ENCODE measurements at places on chromosomes 5 and 9.

DNA sequence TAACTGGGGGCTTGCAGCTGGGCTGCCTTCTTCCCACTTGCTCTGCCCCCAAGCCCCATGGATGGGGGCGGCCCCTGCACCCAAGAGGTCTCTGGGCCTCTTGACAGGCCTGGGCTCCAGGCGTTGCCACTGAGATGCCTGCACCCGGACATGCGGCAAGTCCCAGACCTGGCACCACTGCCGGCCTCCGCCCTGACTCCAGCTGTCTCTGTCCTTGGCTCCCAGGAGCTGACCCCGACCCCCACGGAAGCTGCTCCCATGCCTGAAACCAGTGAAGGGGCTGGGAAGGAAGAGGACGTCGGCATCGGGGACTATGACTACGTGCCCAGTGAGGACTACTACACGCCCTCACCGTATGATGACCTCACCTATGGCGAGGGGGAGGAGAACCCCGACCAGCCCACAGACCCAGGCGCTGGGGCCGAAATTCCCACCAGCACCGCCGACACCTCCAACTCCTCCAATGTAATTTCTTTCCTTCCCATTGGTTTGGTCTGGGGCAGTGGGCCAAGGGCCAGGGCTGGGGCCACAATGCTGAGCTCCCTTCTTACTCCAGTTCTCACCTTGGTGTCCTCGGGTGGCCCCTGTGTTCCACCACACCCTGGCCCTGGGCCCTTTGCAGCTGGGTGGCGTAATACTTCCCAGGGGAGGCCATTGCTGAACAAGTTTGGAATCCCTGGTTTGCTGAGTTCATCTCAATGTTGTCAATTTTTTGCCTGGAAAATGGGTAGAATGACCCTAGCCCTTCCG, 88.6 kb downstream of the COL5A1 start:
- DNase-seq: no peak

GRCh38 chr5:21844960-21845359, 1008.2 kb downstream of the CDH12 start:
- DNase-seq: no peak

GRCh38 chr5:84494453-84494852, 109.8 kb upstream of the EDIL3 start:
- peak; percentile 13 for DNase-seq

DNA sequence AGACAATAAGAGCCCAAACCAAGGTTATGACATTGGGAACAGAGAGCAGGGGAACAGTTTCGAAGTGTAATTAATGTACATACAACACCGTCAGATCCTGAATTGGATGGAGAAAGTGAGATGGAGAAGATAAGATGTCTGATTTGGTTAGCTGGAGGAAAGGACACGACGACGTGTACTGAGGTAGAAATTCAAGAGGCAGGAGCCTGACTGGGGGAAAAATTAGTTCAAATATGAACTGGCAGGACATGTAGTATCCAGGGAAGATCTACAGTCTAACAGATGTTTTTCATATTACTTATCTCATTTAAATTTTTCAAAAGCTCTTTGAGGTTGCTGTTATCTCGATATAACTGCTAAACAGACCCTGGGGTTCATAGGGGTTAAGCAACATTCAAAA, 114.7 kb downstream of the TMEM232 start:
- no peak for DNase-seq

GRCh38 chr5:103469288-103470040, 93.1 kb downstream of the NUDT12 start:
- DNase-seq: no peak

- no peak for DNase-seq
Observed at GRCh38 chr9:133682818-133683585, 46.8 kb downstream of the DBH start.

- no peak for DNase-seq
Observed at GRCh38 chr5:151068433-151069197, 12.2 kb downstream of the TNIP1 start.

GRCh38 chr5:35333366-35333765, 103.1 kb upstream of the PRLR start:
- DNase-seq: no peak

- DNase-seq: no peak
Observed at GRCh38 chr5:169149317-169149716, 151.6 kb downstream of the SLIT3 start.

GRCh38 chr9:110255463-110256379, 586 bp downstream of the TXN start:
- DNase-seq: peak; percentile 45

DNA sequence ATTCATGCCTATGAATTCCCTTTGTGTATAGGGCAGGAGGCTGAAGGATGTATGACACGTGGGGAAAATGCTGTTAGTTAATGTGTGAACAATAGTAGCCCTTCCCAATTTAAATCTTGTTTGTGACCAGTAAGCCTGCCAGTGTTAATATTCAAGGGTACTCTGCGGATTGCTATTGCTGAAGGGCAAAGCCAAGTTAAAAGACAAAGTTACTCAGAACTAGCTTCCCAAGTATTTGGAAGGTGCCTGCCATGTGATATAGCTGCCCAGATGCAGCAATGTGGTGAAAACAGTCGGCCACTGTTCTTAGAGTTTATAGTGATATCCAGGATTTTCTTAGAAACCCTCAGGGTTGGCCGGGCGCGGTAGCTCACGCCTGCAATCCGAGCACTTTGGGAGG, 34.6 kb downstream of the MARVELD2 start:
- DNase-seq: no peak

GRCh38 chr5:179887095-179887494, 20.6 kb downstream of the TBC1D9B start:
- DNase-seq: no peak

GRCh38 chr9:95834281-95834907, 41.1 kb upstream of the ERCC6L2 start:
- no peak for DNase-seq

- no peak for DNase-seq
Observed at GRCh38 chr9:135224921-135225541, 137.6 kb downstream of the OLFM1 start.

GRCh38 chr9:116391306-116391900, 237.8 kb downstream of the PAPPA start:
- DNase-seq: peak; percentile 56

DNA sequence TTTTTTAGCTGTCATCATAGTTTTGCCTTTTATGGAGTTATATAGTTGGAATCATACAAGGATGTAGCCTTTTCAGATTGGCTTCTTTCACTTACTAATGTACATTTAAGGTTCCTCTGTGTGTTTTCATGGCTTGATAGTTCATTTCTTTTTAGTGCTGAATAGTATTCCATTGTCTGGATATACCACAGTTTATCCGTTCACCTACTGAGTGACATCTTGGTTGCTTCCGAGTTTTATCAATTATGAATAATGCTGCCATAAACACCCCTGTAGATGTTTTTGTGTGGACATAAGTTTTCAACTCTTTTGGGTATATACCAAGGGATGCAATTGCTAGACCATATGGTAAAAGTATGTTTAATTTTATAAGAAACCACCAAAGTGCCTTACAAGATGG, 136.3 kb downstream of the NR3C1 start:
- no peak for DNase-seq

DNA sequence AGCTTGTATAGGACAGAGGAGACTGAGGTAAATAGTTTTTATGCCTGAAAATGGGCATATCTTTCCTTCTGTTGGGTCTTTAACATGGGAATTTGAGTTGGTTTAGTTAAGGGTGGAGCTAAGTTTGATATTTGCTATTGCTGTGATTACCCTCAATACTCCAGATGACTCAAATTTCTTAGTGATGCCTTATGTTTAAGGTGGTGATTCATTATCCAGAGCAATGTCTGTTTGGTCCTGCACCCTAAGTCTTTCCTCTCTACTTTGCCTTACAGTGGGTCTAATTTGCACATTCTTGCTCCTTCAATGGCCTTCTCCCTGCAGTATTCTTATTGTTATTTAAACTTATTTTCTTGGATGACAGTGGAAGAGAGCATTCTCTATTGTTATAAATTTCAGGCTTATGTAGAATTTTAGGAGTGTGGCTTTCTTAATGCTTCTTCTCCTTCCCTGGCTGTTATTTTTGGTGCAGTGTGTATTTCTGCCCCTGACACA, 312.9 kb upstream of the RPS23 start:
- DNase-seq: no peak

- DNase-seq: peak; percentile 43
Observed at GRCh38 chr5:138789771-138790242, 36.6 kb downstream of the CTNNA1 start.

DNA sequence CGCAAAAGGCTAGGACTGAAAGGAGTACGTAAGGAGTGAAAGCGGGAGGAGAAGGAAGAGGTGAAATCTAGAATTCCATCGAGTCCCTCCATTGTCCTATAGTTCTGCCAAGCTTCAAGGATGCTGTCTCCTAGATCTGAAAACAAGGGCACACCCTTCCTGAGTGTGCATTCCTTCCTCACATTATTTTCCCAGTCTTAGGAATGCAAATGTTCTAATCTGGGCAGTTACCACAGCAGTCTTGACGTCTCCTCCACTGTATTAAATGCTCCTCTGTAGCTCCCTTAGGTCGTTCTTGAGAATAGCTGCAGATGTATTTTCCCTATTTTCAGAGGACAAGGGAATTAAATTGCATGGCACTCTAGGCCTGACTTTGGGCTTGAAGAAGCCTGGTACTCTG, 127.6 kb downstream of the SLIT3 start:
- no peak for DNase-seq

DNA sequence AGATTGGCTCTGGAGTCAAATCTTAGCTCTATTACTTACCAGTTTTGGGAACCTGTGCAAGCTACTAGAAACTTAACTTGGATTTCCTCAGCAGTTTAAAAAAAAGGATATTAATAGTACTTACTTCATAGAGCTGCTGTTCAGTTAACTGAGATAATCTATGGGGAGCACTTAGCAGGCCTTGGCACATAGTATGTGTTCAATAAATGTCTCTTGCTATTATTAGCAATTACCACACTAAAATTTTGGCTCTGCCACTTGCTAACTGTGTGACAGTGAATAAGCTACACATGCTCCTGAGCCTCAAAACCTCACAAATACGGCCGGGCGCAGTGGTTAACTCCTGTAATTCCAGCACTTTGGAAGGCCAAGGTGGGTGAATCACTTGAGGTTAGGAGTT, 55.9 kb downstream of the CDK5RAP2 start:
- DNase-seq: no peak

DNA sequence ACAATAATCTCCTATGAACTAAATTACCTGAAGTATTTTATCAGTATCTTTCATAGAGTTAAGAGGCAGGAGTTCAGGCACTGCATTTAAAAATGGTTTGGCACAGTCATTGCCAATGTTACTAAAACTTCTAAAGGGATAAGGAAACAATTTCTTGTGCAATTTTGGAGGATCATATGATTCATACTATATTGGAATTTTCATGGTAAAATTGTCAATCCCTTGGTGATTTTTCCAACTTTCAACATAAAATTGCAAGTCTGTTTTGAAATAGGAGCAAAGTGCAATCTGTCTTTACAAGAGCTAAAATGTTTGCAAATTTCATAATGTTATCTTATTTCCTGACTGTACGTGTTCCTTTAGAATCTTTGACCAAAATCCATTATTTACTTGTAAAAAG, 211.1 kb downstream of the DMRTA1 start:
- no peak for DNase-seq

DNA sequence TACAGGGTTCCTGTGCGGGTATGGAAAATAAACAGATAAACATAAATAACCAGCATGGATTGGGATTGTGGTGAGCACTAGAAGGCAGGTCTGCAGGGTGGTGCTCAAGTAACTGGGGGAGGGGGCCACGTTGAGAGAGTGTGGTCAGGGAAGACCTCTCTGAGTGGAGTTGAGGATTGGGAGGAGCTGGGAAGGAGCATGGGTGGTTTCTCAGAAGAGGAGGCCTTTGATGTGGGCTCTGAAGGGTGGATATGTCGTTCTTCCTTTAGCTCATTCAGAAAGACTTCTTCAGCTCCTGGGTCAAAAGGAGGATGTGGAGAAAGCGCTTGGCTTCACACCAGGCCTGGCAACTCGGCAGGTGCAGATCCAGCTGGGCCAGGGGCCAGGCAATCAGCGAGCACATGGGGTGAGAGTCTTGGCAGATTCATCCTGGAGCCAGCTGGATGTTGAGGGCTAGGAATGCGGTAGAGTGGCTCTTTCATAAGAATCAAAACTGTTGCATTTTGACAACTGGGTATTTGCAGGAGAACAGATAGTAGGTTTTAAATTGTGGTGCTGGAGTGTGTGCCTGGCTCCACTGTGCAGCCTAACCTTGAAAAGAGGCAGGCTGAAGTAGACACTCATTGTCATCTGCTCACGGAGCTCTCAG, 71.7 kb downstream of the PCSK5 start:
- DNase-seq: no peak

DNA sequence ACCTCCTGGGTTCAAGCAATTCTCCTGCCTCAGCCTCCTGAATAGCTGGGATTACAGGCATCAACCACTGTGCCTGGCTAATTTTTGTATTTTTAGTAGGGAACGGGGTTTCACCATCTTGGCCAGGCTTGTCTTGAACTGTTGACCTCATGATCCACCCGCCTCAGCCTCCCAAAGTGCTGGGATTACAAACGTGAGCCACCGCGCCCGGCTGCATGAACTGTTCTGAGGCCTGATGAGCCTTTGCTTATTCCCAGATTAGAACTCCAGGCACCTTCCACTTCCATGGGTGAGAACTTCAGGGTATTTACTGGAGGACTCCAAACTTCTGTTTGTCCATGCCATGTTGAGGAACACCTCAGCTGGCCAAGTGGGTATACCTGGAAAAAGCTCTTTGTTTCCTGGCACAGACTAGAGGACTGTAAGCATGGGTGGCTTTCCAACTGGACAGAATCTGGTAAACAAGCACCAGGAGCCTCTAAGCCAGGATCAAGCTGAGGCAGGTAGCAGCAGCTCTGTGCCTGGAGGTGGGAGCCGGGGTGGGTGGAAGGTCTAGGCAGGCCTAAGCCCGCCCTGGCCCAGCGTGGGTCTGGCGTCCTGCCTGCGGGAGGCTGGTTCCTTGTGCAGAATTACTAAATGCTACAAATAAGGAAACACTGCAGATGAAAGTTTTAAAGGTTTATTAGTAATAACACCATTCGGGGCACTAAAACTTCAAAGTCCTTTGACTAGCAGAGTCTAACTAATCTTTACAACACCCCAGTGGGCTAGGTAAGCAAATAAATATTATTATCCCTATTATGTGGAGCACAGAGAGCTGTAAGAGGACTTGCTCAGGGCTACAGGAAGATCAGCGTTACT, 78.4 kb downstream of the SEMA5A start:
- no peak for DNase-seq

DNA sequence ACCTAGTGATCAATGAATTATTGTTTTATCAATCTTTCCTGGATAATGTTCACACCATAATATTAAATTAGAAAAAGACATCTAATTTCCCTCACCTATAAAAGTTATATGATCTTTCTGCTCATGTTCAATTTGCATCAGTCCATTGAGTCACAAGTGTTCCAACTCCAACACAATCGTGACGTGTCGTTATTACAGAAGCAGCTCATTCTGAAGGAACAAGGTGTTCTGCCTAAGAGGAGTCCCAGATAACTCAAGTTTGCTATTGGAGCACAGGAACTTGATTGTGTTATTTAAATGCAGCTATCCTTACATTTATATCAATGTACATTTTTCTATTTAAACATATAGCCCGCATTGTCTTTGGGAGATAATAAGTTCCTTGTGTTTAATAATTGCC, 30.6 kb downstream of the ATPSCKMT start:
- DNase-seq: no peak

GRCh38 chr5:932151-932627, 39.5 kb downstream of the TRIP13 start:
- DNase-seq: no peak

- DNase-seq: peak; percentile 16
Observed at GRCh38 chr5:31023105-31023504, 170.4 kb upstream of the CDH6 start.

- DNase-seq: no peak
Observed at GRCh38 chr5:59178482-59178881, 595.6 kb downstream of the RAB3C start.

GRCh38 chr5:67098656-67099055, 97.9 kb downstream of the CD180 start:
- DNase-seq: no peak

Data from AG08396 (cell line).